ENCODE measurements at places on chromosomes 2 and 18.
A peak's percentile ranks its signal among the peaks of the same experiment; 100 is the strongest.

GRCh38 chr2:11955884-11956291 is 209.5 kb downstream of the LPIN1 start:
- no peak for DNase-seq

GRCh38 chr18:2104620-2105462 is 466.5 kb downstream of the METTL4 start:
- peak; percentile 60 for DNase-seq

DNA sequence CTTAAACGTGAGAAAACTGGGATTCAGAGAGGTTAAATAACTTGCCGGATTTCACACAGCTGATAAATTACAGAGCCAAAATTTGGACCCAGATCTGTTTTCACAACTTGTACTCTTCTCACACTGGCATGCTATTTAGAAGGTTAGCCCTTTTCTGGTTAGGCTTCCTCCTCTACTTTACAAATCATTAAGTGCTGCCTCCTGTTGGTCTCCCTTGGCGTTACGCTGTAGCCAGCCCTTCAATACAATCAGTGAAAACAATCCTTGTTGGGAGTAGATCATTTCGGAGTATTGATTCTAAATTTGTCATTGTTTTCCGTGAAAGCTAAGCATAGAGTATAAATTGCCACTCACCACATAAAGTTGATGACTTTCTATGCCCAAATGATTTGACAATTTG is 153.5 kb downstream of the ARHGAP15 start:
- no peak for DNase-seq

DNA sequence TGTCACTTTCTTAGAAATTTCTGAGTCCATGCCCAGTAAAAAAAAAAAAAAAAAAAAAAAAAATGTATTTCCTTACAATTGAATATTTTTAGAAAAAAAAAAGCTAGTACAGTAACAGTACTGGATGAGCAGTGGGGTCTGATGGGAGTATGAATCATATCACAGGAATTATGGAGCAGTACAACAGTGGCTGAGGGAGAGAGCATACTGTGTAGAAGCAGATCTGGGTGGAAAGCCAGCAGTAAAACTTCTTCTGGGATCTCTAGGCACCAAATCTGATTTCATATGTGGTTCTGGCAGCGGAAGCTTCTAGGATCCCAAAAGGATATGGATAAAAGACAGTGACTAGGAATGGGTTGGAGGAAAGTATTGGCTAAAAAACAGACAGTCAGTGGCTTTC is 414.9 kb upstream of the FSHR start:
- DNase-seq, result no peak

- peak; percentile 57 for DNase-seq
These were observed 710 bp upstream of the TMSB10 start for GRCh38 chr2:84904717-84905174.

DNA sequence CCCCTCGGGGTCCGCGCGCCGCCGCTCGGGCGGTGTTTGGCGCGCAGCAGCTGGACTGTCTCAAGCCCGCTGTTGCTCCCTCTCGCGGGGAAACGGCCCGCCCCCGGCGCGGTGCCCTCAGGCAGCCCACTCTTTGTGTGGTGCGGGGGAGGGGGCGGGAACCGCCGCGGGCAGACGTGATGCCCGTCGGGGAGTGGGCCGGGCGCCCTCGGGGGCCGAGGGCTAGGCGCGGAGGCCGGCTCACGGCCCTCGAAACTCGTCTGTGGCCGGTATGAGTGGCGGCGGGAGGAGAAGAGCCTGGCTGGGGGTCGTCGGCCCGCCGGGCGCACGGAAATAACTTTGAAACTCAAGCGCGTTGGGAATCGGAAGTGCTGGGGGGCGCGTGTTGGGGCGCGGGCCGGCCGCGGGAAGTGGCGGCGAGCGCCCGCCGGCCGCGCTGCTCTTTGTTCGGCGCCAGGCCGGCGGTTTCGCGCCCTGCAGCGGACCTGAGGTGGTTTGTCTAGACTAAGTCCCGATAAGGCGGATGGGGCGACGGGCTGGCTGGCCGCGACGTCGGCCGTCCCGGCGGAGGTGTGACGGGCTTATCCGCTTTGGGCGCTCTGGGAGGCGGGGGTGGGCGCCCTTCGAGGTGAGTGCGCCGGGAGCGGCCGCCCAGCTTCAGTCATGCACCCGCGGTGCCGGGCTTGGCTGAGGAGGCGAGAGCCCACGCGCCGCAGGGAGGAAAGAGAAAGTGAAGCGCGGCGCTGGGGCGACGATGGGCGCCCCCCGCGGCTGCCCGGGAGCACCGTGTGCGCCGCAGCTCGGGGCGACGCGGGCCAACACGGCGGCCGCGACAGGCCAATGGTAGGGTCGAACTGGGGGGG is 679 bp downstream of the PTMA start:
- no peak for DNase-seq

DNA sequence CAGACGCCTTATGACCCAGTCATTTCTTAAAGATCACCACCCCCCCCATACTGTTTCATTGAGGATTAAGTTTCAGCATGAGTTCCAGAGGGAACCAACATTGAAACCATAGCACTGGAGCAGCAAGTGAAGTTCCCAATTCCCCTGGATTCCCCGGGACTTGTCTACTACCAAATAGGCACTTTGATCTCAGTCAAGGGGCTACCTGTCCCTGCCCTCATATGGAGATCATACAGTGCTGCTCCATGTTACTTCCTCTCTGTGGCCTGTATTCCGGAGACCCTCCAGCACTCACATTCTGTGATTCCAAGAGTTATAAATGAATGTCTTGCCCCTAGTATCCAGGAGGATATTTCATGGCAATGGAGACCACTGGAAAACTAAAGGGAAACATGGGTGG is 42.5 kb downstream of the RNF144A start:
- no peak for DNase-seq

DNA sequence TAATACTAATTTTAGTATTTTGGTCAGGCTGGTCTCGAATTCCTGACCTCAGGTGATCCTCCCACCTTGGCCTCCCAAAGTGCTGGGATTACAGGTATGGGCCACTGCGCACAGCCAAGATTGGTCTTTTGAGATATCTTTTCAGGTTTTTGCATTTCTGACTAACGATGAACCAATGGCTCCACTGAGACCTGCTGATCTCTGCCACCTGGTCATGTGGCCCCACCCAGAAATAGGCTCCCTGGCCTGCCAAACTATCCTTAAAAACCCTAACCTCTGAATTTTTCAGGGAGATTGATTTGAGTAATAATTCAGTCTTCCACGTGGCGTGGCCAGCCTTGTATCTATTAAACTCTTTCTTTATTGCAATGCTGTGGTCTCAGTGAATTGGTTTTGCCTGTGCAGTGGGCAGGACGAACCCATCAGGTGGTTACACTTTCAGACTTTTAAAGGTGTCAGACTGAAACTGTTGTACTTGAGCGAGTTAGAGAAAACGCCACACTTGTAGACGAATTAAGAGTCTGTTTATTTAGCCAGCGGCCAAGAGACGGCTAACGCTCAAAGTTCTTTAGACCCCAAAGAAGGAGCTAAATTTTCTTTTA is 85.8 kb upstream of the MSH6 start:
- no peak for DNase-seq
